MG63 (cell line): ENCODE measurements at places on chromosomes 12 and 14. TPM values are rescaled to one million over a fixed set of nuclear protein-coding genes. Genes with fewer than 3 reads are reported as not detected.

FBXW8 gene
- total RNA-seq, result 17.0 and 17.2 TPM in 2 replicates

- no peak for DNase-seq
Measured at GRCh38 chr12:19332196-19332595, 107.1 kb upstream of the AEBP2 start.

- DNase-seq, result peak; percentile 49
Measured at GRCh38 chr12:5254703-5255102, 177.2 kb upstream of the NTF3 start.

DNA sequence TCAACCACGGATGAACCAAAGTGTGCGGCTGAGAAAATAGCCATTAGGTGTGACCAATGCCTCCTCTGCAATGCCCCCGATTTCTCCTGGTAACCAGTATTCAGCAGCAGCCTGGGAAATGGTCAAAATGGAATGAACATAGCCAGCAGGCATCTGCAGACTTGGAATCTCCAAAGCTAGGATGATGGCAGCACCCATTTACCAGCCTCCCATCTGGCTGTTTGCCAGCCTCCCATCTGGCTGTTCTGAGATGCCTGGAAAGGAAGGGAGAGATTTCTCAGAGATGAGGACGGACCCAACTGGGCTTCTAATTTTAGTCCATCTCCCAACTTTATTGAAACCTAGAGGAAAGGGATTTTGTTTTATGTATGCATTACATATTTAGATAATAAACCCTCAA, 16.2 kb downstream of the CLMN start:
- no peak for DNase-seq

DNA sequence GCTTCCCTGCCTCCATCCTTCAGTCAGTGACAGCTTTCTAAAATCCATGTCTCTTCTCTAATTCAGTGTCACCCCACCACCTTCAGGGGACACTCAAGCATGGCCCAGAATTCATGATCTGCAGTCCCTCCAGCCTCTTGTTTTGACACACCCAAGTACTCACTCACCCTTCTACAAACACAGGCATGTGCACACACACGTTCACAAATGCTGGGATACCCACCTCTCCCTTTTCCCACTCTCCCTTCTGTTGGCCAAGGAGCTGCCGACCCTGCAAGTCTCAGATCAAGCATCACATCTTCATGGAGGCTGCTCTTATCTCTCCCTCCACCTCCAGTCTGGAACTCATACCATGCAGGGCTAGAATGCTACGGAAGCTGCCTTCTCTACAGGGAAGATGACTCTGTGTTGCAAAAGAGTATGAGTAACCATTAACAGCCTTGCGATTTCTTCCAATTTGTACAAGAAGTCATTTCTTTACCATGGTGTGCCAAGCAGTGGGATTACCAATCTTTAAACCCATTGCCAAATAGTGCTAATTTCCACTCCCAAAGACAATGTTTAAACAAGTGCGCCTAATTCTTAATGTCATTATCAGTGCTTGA, 196.1 kb downstream of the BCL11B start:
- DNase-seq, result no peak

GRCh38 chr14:20614038-20614840, 23.1 kb upstream of the RNASE12 start:
- peak; percentile 50 for DNase-seq

GRCh38 chr14:36105401-36105800, 71.1 kb downstream of the PTCSC3 start:
- DNase-seq, result peak; percentile 6
